ENCODE measurements at places on chromosomes 7 and 10. TPM values are rescaled to one million over a fixed set of nuclear protein-coding genes. Genes with fewer than 3 reads are reported as not detected.

GRCh38 chr7:112743811-112744210 is 46.4 kb downstream of the TMEM168 start:
- DNase-seq, result no peak

The SCRN1 gene
- 23.4 TPM for total RNA-seq

- no peak for DNase-seq
Measured at GRCh38 chr7:318878-319661, 29.1 kb downstream of the FOXL3 start.

GRCh38 chr7:38704041-38704547 is 72.9 kb upstream of the AMPH start:
- DNase-seq, result no peak

The CYP2W1 gene
- total RNA-seq, result not detected

- DNase-seq, result no peak
Measured at GRCh38 chr10:130993612-130994011, 317.9 kb downstream of the TCERG1L start.

The CTTNBP2 gene
- not detected for total RNA-seq
